ENCODE measurements at places on chromosomes 1 and 21.

DNA sequence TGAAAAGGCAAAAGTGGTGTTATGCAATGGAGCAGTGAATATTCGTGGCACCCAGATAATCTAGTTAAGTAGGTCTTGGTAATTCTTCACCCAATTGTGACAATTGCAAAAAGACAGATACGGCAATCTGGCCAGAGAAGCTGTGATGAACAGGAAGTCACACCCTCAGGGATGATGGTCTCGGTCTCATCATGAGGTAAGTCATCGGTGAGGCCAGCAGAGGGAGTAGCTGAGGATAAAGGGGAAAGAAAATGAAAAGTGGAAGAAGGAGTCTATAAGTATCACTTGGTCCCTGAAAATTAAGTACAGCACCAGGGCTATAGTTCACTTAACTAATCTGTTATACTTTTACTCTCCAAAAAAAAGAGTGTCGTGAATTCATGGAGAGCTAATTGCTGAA, 258.8 kb upstream of the NCAM2 start:
- no peak for DNase-seq

DNA sequence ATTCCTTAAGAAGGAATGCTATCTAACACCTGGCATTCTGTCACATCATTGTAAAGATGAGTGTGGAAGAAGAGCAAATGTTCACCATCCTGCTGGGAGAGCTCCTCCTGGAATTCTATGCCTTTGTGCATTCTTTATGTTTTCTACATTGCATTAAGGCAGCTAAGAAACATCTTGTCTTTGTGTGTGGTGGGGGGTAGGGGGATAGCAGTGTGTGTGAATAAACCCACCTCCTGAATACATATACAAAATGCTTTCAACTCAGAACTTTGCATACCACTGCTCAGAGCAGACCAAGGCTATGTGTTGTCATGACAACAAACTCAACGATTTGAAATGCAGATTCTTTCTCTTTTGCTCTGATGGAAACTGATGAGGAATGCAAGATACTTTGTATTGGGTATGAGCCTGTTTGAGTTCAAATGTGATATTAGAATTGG, 193.6 kb upstream of the KAZN start:
- no peak for DNase-seq

GRCh38 chr1:149879556-149879955, 19.8 kb upstream of the BOLA1 start:
- no peak for DNase-seq

DNA sequence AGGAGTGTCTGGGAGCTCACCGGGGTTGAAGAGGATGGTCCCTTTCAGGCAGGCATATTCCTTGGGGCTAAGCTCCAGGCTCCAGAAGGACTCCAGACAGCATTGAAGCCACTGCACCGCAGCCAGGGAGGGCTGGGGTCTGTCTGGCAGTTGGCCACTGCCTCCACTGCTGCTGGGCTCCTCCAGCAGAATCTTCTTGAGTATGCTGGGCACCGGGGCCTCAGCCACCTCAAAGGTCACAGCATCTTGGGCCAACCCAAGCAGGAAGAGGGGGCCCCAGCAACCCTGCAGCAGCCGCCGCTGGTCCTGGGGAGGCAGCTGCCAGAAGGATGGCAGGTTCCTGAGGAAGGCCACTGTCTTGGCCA, 404 bp downstream of the NR0B2 start:
- no peak for DNase-seq

DNA sequence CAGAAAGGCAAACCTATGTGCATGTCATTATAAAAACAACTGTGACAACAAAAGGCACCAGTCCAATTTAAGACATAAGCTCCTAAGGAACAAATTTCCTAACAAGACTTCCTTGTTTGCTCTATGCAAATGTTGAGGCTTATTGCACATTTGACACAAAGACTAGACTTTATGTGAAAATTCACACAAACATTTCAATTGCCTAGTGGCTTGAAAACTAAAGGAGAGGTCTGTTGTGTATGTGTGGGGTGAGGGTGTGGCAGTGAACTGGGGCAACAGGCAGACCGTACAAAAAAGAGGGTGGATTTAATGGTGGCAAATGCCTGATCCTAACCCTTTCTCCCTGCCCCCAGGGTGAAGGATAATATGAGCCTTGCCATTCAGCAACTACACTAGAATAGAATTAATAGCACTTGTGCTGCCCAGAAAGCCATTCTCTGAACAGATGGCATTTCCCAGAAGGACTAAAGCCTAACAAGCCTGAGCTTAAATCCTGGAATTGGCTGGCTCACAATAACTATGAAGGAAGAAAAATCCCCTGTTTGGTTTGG, 73.9 kb downstream of the GLUL start:
- DNase-seq, result no peak

GRCh38 chr1:159076438-159077119, at the start of gene AIM2:
Gene AIM2 (minus strand): TSS chr1:159076766. CDS start chr1:159073499, 3,267 bp downstream.
- no peak for DNase-seq

DNA sequence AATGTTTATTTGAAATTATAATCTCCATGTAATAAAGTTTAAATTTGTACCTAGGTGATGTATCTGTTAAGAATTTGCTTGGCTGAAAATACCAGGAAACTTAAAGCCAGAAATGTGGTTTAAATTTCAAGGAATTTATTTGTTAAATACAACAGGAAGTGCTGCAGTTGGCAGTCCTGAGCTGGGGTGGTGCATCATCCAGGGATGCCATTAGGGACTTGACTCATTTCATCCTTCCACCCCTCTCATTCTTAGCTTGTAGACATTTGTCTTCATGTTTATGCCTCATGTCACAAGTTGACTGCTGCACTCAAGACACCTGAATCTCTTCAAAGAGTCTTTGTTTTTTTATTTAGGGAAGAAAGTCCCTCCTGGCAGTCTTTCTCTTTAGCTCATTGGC, 175.9 kb downstream of the LHX8 start:
- DNase-seq, result no peak

DNA sequence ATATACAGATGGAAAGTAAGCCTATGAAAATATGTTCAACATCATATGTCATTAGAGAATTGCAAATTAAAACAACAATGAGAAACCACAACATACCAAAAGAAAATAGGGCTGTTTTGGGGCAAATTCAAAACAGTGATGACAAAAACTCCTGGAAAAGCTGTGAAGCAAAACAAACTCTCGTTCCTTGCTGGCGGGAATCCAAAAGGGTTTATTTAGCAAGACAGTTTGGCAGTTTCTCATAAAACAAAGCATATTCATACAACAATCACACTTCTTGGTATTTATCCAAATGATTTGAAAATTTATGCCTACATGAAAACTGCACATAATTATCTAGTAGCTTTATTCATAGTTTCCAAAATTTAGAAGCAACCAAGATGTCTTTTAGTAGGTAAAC, 44.4 kb downstream of the COL11A1 start:
- DNase-seq, result no peak

DNA sequence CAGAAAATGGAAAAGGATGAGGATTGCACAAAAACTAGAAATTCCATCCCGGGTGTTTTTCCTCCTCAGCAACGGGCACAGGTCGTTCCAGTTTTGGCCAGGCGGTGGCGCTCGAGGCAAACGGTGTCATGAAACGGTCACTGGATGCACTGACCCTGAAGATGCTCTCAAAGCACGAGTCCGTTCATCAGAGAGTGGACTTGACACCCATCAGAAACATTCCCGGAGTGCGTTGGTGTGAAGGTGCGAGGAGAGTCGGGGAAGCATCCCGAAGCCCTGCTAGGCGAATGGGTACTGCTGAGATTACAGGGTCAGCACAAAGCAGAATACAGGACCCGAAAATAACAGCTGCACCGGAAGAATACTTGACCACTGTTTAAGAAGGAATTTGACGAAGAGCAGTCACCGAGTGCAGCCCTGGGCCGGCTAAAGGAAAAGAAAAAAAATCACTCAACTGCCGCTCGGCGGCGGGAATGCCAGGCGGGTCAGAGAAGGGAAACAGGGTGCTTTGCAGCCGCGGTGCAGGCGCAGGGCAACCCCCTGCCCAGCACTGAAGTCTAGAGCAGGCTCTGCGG, 71.7 kb upstream of the ETS2 start:
- no peak for DNase-seq

DNA sequence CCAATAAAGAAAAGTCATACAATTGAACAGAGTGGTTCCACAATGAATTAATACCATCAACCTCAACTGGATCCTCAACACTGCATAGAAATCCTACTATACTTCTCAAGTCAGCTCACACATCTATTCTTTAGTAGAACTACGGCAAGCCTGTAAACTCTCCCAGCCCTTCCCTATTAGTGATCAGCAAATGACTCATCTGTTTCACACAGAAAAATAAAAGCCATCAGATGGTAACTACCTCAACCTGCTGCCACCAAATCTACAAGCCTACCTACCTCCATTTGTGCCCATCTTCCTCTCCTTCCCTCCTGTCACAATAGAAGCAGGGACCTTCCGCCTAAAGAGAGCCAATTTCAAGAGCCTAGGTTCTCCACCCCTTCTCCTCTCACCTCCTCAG, 63.6 kb downstream of the DMAP1 start:
- DNase-seq, result no peak

- no peak for DNase-seq
These were observed 11.9 kb downstream of the KRTAP10-1 start for GRCh38 chr21:44527983-44528633.

- DNase-seq, result peak; percentile 11
These were observed 80.2 kb upstream of the GREM2 start for GRCh38 chr1:240691909-240692705.

DNA sequence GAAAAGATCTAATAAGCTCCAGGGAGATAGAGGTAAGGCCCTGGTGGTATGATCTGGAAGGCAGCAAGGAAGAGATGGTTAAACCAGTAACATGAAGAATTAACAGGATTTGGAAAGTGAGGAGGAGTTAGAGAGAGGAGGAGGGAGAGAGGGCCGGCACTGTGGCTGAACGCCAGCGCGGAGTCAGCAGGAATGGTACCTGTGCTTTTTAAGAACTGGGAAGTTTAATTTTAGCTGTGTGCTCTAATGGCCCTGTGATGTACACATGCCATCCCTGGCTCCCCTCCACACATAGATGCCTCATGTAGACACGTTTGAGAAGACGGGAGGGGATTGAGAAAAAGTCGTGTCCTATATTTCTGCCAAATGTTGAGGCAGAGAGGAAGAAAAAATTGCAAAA, 13.8 kb upstream of the AVPR1B start:
- DNase-seq, result no peak
